Activated T-cell treated with anti-CD3 and anti-CD28 coated beads for 1 hour (primary cell): ENCODE measurements at places on chromosomes 7 and 10.

DNA sequence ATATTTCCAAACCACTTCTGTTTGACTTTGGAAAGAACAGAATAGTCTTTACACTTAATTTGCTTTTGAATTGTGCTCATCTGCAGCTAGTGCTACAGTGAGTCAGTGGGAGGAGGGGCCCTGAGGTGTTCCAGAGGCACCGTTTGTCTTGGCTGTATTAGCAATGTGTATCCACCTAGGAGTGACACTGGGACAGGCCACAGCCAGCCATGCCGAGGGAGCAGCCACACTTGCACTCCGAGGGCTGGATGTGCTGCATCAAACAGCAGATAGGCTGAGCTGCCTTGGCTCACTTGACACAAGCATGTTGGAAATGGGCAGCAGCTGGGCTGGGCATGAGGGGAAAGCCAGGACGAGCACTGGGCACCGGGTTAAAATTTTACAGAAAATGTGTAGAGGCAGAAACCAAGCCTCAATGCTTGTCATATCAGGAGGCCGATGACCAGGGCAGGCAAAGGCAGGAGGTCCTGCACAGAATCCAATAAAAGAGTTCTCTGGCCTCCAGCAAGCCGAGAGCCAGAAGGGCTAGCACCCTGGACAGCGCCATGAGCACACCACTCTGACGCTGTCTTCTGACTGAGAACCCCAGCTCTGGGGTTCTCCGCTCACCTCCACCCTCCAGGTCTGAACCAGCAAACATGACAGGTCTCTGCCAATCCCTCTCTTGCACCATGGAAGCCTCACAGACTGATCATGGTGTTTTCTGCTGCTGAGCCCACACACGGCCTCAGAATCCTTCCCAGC, 163.3 kb downstream of the GRID1 start:
- no peak for DNase-seq

- no peak for DNase-seq
Measured at GRCh38 chr10:85891472-85891871, 475.1 kb downstream of the GRID1 start.

GRCh38 chr7:138882249-138882648, 84.3 kb upstream of the ATP6V0A4 start:
- DNase-seq = no peak

DNA sequence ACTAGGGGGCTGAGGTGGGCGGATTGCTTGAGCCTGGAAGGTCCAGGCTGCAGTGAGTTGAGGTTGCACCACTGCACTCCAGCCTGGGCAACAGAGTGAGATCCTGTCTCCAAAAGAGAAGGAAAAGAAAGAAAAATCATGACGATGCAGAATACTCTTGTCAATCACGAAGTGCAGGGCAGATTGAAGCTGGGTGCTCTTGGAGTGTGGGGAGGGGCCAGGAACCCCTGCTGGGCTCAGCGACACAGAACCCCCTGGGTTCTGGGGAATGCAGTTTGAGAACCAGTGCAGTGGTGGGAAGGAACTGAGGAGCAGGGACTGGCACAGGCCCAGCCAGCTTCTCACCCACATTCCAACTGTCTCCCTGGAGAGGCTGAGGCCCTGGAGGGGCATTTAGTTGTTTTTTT, 10.8 kb upstream of the INTS1 start:
- no peak for DNase-seq
